Stimulated activated CD8-positive, alpha-beta memory T cell treated with anti-CD3 and anti-CD28 coated beads, Interleukin-4, amount 100 ng/mL, for 1 hour (primary cell): ENCODE measurements at places on chromosomes 13 and 19.

DNA sequence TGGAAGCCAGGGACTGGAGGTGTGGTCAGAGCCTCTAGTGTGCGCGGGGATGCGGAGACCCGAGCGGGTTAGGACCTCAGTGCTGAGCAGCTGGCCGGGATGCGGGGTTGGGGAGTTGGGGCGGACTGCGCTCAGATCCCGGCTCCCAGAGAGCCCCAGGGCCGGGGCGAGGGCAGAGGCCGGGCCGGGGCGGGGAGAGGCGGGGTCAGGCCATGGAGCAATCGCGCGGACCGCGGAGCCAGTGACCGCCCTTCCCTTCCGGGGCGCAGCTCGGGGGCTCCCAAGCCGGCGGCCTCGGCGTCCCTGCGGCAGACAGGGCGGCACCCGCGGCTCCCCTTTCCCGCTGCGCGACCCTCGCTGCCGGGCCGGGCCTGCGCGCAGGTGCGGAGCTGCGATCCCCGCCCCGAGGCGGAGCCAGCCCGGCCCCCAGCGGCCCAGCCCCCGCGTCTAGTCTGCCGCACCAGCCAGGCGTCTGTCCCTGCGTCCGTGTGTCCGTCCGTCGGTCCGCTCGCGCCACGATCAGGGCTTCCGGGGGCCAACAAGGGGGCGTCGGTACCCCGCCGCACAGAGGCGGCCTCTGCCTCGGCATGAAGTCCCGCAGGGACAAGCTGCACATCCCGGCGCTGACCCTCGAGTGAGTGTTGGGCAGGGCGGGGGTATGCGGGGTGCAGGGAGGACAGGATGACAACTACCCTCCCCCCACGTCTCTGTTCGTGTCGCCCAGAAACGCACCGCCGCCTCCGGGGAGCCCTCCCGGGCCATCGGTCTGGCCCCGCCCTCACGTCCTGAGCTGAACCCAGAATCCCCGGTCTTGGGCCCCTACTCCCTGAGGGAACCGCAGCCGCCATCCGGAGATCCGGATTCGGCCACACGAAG lies 12.4 kb downstream of the MAST3 start:
- DNase-seq = no peak

DNA sequence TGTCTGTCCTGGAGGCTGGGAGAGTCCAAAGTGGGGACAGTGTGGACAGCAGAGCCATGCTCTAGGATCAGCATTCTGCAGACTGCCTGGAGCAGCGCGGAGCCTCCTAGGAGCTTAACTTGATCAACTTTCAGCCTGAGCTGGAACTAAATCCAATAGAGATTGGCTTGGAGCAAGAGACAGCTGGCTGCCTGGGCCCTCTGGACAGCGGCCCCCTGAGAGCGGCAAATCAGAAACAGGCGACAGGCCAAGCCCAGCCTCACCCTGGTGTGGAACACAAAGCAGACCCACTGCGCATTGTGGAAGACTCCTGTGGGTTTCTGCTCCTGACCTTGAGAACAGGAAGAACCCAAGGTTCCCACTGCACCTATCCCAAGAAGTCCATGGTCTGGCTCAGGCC lies 462.2 kb downstream of the TSHZ3 start:
- DNase-seq = no peak

GRCh38 chr13:49457221-49457620 lies 13.1 kb downstream of the SETDB2 start:
- no peak for DNase-seq

- DNase-seq = no peak
Observed at GRCh38 chr13:42412812-42413483, 141.0 kb downstream of the AKAP11 start.

GRCh38 chr13:29861694-29862110 lies 11.3 kb upstream of the UBL3 start:
- no peak for DNase-seq

DNA sequence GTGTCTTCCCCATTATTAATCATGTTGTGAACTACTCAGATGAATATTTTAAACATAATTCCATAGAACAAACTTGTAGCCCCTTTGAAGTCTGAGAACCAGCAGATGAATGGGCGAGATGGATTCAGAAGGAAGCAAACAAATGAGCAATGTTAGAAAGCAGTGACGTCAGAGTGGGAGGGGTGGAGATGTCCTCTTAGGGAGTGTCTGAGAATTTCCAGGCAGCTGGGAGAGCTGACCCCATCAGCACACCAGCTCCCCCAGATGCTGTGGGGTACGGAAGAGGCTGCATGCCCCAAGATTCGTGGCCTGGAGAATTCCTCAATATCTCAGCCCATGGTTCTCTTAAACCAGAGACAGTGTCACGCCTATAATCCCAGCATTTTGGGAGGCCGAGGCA lies 68.6 kb downstream of the DPF1 start:
- no peak for DNase-seq

- DNase-seq = no peak
Observed at GRCh38 chr19:32362318-32362691, 16.9 kb downstream of the ZNF507 start.

- DNase-seq = no peak
Observed at GRCh38 chr13:79992111-79992510, 348.8 kb downstream of the SPRY2 start.

GRCh38 chr19:7307590-7308218 lies 13.5 kb upstream of the INSR start:
- no peak for DNase-seq

GRCh38 chr13:46495651-46496050 lies 57.3 kb upstream of the LRCH1 start:
- DNase-seq = no peak

DNA sequence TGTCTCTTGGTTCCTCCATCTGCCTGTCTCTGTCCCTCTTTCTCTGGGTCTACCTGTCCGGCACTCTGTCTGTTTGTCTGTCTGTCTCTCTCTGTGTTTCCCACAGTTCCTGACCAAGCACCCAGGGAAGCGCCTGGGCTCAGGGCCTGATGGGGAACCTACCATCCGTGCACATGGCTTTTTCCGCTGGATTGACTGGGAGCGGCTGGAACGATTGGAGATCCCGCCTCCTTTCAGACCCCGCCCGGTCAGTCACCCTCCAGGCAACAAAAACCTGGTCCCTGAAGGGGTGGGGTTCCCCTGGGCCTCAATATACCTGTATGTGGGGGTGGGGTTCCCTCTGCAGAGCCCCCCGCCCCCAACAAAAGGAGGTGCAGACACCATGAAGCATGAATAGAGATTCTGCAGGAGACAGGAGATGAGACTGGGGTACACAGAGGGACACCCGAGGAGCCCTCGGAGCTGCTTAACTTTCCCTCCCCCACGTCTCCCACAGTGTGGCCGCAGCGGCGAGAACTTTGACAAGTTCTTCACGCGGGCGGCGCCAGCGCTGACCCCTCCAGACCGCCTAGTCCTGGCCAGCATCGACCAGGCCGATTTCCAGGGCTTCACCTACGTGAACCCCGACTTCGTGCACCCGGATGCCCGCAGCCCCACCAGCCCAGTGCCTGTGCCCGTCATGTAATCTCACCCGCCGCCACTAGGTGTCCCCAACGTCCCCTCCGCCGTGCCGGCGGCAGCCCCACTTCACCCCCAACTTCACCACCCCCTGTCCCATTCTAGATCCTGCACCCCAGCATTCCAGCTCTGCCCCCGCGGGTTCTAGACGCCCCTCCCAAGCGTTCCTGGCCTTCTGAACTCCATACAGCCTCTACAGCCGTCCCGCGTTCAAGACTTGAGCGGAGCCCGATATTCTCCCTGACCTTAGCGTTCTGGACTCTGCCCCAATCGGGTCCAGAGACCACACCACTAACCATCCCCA lies 2.6 kb upstream of the CACNG7 start:
- DNase-seq = peak; percentile 49

DNA sequence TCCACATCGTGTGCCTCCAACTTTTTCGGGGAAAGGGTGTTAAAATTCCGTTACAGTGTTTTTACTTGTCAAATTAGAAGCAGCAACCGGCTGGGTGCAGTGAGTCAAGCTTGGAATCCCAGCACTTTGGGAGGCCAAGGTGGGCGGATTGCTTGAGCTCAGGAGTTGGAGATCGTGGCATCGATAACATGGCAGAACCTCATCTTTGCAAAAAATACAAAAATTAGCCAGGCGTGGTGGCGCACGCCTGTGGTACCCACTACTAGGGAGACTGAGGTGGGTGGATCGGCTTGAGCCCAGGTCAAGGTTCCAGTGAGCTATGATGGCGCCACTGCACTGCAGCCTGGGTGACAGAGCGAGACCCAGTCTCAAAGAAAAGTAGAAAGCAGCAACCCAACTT lies 1.1 kb upstream of the SLC35E1 start:
- DNase-seq = no peak

DNA sequence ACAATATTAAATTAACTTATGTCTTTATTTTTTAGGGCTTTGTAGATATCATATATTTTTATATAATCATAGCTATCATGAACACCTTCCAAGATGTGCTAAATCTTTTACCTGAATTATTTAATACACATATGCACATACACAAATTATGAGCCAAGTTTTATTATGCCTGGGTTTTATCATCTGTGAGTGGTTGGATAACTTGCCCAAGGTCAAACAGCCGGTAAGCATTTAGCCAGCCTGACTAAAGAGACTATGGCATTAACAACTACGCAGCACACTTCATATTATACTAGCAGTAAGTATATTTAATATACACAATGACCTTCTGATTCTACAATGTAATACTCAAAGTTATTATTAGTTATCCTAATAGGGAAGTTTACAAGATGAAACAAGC lies 132.7 kb downstream of the FREM2 start:
- DNase-seq = no peak

DNA sequence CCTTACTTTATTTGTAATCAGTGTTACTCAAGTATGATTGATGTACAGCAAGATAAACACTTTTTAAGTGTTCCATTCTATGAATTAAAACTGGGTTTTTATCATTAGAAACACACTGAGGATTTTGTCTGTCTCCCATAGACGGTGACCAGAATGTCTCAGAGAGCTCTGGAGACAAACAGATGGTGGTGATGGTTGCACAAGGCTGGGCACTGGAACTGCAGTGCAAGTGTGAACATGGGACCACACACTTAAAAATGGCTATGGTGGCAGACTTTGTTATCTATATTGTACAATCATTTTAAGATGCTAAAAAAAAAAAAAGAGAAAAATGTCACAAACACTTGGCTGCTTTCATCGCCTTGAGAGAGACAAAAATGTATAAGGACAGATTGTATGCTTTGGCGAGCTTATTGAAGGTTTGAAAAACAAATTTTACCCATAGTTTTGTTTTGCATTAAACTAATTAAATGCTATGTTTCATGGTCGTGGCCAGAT lies 273.0 kb downstream of the SHISA2 start:
- no peak for DNase-seq

- no peak for DNase-seq
Observed at GRCh38 chr13:74978591-74978990, 503.4 kb downstream of the TBC1D4 start.

DNA sequence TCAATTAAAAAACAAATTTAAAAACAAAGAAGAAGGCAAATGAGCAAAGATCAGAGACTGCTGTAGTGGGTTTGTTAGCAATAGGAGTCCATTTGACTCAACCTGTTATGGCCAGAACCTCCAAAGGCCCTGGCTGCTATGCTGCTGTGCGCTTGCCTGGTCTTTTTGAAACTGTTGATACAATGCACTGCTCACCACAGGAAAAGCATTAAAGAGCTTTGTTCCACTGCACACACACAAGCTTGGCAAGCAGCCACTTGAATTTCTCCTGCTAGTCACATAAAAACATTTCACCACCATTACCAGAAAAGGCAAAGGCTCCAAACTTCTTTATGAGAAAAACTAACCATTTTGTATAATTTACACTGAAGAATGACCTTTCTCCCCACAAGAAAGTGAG lies 132.2 kb downstream of the FREM2 start:
- no peak for DNase-seq

- DNase-seq = no peak
Observed at GRCh38 chr19:6811906-6812305, 39.4 kb downstream of the VAV1 start.

DNA sequence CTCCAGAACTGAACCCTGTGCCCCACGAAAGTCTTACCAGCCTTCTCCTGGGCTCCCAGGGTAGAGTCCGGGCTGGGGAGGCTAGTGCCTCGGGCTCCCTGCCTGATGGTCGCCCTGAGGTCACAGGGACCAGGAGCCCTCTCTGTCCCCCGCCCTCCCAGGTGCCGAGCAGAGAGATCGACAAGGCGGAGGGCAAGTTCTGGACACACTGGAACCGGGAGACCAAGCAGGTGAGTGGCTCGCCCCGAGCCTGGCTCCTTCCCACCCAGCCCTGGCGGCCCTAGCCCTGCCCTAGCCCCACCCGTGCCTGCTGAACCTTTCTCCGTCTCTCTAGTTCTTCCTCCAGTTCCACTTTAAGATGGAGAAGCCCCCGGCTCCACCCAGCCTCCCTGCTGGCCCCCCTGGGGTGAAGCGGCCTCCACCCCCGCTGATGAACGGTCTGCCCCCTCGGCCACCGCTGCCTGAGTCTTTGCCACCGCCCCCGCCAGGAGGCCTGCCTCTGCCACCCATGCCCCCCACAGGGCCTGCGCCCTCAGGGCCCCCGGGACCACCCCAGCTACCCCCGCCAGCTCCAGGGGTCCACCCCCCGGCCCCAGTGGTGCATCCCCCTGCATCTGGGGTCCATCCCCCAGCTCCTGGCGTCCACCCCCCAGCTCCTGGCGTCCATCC lies 1.6 kb upstream of the AMH start:
- DNase-seq = no peak

GRCh38 chr19:43809762-43810696 lies 7.8 kb upstream of the LYPD5 start:
- no peak for DNase-seq

- no peak for DNase-seq
Observed at GRCh38 chr19:16258440-16258903, 60.8 kb downstream of the AP1M1 start.

DNA sequence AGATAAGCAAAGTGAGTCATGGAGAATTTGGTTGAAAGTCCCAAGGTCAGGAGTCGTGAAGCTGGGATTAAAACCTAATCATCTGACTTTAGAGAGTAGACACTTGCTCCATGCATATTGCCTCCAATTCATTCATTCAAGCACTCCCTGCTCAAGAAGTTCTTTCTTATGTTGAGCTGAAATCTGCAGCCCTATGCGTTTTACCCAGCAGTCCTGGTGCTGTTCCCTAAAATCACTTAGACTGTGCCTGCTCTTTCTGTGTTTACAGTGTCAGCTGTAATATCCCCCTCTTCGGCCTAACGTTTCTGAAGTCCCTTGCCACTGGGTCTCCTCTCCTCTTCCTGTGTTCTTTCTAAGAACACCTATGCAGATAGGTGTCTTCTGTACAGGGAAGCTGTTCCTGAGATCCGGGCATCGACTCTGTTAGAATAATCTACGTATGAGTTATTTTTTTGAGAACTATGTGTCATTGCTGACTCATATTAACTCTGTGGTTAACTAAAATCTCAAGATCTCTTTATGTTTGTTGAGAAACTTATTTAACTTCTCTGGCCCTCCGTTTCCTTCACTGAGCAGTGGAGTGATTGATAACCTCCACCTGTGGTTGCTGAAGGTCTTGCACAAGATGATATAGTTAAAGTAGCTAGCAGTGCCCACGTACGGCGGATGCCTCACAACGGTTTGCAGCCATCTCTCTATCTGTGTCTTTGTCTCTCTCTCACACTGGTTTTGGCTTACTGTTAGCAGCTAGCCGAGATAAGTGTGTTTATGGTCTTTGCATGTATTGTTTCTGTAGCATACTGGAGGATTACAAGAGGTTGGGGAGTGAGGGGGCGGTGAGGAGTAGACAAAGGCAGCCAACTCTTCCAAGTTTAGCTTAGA lies 4.7 kb downstream of the ALOX5AP start:
- DNase-seq = no peak
